ENCODE measurements at places on chromosomes 2 and 18.
A peak's percentile ranks its signal among the peaks of the same experiment; 100 is the strongest.

DNA sequence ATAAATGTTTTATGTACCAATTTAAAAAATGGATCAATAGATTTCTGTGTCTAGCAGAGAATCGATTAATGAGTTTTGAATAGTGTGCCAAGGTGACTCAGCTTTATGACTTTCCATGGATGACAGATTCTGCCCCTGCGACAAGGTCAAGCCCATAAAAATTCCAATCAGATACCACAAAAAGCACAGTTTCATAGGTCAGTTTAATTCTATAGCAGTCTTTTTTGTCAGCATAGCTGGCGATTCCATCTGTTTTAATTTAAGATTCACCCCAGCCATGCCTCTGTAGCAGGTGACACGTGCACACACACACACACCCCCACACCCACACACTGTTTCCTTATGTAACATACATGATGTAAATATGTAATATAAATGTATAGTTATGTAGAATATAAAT lies 28.9 kb downstream of the RAB31 start:
- no peak for DNase-seq

DNA sequence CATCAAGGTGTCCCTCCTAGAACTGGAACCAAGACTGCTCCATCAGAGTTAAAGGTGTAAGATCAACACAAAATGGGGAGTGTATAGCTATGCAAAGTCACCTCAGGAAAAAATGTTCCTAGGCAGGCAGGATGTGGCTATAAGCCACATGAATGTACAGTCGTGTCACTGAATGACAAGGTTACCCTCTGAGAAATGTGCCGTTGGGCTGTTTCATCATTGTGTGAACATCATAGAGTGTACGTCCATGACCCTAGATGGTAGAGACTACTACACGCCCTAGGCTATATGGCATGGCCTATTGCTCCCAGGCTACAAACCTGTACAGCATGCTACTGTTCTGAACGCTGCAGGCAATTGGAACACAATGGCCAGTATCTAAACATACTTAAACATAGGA lies 24.5 kb downstream of the TYMS start:
- no peak for DNase-seq

GRCh38 chr2:23361152-23361551 lies 23.8 kb upstream of the KLHL29 start:
- no peak for DNase-seq

DNA sequence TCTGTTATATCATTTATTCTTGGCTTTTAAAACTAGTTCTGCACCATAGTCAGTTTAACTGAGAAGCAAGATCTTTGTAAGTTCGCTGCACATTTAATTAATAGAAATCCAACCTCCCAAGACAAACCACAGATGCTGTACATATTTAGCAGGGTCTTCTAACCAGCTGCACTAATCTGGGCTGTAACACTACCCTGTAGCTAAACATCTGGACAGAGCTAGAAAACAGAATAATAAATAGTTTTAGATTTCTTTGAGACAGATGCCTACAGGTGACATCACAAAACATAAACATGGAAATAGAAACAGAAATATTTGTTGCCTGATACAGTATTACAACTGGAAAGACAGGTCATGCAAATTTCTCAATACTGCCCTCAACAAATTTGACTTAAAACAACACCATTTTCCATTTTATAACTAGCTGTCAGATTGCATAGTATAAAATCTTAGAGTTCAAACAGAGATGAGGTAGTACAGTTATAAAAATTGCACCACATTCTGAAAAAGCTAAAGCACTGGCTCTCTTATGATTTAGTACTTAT lies 315.1 kb downstream of the NR4A2 start:
- DNase-seq: no peak

DNA sequence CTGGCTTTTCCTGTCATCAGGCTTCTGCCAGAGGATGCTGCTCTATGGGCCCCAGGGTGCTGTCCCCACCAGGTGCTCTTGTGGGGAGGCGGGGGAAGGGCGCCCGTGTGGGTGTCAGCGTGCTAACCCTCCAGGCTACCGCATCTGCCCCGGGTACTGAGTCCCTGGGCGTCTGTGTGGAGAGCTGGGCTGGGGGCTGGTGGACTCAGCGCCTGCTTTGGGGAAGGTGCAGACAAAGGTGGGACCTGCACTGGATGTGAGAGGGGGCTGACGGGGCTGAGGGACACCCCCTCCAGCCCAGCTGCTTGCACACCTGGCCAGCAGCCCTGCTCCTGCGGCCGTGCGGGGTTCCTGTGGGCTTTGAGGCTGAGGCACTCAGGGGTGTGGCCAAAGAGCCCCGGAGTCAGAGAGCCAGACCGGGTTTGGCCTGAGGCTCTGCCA lies 120.7 kb upstream of the PXDN start:
- no peak for DNase-seq

GRCh38 chr18:54612237-54612636 lies 21.2 kb downstream of the DYNAP start:
- DNase-seq: no peak

DNA sequence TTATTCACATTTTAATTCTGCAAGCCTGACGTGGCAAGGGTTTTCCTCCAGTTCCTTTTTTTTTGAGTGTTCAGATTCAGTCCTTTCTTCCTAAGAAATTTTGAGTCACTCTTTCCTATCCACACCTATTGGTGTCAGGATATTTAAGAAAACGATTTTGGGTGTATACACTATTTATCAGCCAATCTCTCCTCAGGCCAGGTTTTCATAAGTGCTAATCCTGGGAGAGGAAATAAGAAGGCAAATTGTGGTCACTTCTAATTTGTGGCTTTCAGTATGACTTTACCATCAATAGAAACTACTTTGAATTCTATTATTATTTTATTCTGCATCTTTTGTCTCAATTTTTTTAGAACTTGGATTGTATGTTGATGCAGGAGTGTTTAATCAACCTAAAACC lies 174.4 kb downstream of the DSEL start:
- DNase-seq: no peak

GRCh38 chr2:134683561-134684112 lies 35.2 kb downstream of the TMEM163 start:
- DNase-seq: no peak

- no peak for DNase-seq
Observed at GRCh38 chr2:38444247-38444646, 67.2 kb upstream of the ATL2 start.

DNA sequence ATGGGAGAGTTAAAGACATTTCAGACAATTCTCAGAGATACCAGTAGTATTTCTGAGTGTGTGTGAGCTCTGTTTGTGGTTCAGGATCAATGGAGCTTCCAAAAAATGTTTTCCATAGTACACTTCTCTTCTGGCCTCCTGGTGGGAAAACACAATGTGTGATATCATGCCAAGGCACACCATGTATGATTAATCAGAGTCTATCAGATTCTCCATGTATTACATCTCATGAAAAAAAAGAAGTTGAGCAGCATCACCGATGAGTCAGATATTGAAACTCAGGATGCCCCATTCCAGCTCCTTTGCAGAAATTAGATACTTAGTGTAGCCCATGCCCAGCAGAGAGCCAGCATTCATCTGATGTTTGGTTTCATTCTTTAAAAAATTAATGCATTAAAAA lies 620.3 kb upstream of the POU3F3 start:
- no peak for DNase-seq

- peak; percentile 7 for DNase-seq
Observed at GRCh38 chr18:59988098-59988706, 88.4 kb downstream of the PMAIP1 start.

DNA sequence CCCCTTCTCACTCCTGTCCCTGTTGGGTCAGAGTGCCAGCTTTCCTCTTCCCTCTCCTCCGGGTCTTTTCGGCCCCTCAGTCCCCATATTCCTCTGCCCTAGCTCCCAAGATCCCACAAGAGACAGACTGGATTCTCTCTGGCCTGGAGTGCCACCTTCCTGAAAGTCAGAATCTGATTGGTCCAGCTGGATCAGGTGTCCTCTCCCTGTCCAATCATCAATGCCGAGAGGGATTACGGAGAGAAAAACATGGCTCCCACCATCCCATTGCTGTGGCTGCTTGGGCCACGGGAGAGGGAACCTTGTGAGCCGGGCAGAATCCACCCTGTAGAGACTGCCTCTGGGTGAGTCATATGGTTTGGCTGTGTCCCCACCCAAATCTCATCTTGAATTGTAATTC lies 2.7 kb upstream of the MROH2A start:
- no peak for DNase-seq

- no peak for DNase-seq
Observed at GRCh38 chr2:222982909-222983265, 69.1 kb upstream of the KCNE4 start.

- DNase-seq: no peak
Observed at GRCh38 chr18:59516356-59517155, 157.5 kb upstream of the LMAN1 start.

- DNase-seq: no peak
Observed at GRCh38 chr2:58054264-58054663, 7.7 kb downstream of the VRK2 start.

- no peak for DNase-seq
Observed at GRCh38 chr2:6835467-6835866, 30.2 kb downstream of the CMPK2 start.

- no peak for DNase-seq
Observed at GRCh38 chr2:154700136-154700535, 1.6 kb downstream of the KCNJ3 start.

DNA sequence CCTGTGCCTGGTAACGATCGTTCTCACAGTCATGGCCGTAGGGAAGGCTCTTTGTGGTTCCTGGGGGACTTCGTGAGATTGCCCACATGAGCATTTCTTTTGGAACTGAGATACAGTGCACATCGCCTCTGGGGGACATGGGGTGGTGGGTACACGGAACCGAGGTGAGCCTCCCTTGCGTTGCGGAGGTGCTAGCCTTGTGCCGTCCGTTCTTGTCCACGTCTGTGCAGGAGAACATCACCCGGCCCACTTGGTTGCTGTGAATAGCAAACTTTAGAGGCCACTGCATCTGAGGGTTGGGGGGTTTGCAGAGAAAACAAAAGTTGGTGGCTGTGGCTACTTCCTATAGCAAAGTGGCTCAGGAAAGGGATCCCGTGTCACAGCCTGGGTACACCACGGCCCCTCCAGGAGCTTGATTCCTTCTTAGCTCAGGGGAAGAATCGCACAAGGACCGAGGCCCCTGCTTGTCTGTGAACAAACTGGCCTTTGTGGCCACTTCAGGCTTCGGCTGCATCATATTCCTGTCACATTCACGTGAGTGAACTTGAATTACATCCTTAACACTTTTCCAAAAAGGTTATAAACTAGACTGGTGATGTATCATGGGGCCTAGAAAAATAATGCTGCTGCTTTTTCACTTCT lies 72.6 kb downstream of the LRRFIP1 start:
- no peak for DNase-seq

DNA sequence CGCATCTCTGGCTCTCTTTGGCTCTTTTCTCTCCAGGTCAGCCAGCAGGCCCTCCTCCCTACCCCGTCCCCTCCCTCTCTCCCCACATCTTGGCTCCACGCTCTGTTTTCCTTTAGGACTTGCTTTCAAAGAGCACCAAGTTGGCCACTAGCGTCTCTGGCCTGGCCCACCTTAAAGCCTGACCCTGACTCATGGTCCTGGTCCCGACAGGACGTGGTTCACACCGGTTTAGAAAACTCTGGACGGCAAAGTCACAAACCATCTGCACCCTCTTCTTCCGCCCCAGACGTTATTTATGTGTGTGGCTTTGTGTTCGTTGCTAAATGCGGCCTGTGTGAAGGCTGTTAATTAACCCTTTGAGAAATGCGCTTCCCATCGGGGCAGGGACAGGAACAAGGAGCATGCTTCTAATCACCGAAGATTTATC lies 169.0 kb upstream of the HAAO start:
- no peak for DNase-seq

DNA sequence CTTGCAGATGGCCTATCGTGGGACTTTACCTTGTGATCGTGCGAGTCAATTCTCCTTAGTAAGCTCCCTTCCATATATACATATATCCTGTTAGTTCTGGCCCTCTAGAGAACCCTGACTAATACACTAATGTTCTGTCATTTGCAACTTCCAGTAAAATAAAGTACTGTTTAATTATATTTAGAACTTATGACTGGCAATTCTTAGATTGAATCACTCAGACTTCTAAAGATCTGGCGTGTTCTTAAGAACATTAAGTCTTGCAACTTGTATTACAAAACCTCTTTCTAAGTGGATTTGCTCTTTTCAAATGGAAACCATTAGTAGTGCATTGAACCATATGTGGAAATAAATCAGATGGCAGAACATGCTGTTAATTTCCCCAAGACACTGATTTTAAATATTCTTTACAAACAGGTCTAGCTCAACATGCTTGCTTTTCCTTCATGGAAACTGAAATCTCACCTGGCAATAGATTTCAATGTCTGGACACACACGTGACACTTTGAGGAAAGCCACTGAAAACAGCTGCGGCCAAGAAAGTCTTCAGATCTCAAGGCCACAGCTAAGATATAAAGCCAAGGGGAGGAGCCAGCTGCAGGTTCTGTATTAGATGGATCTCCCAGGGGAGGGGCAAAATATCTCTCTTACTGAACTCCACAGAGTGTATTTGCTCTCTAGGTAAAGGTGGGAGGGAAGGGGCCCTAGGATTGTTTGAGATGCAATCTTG lies 50.6 kb downstream of the PMAIP1 start:
- DNase-seq: no peak

GRCh38 chr2:24354957-24355356 lies 5.4 kb downstream of the ITSN2 start:
- DNase-seq: no peak

Data from stimulated activated CD4-positive, alpha-beta T cell treated with anti-CD3 and anti-CD28 coated beads, Interleukin-1b, Interleukin-23, amount 100 ng/mL, for 1 hour (primary cell).